PC-9 (cell line): ENCODE measurements at places on chromosomes 13 and 19. TPM values are rescaled to one million over a fixed set of nuclear protein-coding genes. Genes with fewer than 3 reads are reported as not detected.
A peak's percentile ranks its signal among the peaks of the same experiment; 100 is the strongest.

- peaks cover 34% of the 10 kb centered on the region for H3K27me3 ChIP-seq
- H3K27ac ChIP-seq, result no peak overlapping the region
- no peak overlapping the region for H3K4me3 ChIP-seq
- no peaks in the 10 kb centered on the region for H3K36me3 ChIP-seq
Measured at GRCh38 chr13:99425485-99426341, 75.6 kb upstream of the TM9SF2 start.

DNA sequence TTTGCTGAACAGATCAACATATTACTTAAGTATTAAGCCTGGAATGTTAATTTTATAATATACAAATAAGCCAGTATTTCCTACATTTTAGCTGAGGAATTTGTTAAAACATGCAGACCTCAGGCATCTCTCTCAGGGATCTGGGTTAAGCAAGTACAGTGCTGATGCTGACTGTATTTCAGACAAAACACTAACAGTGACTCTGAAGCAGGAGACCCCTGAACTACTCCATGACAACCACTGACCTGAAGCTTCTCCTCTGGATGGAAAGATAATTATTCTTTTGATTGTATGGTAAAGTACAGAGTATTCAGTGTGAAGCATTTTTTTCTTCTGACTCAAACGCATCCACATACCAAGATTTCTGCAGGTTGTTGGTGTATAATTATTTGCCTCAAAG, 680.8 kb downstream of the LIG4 start:
- H3K4me1 ChIP-seq, result peaks cover 11% of the 10 kb centered on the region
- H3K27me3 ChIP-seq, result no peaks in the 10 kb centered on the region
- H3K4me3 ChIP-seq, result no peak overlapping the region
- no peaks in the 10 kb centered on the region for H3K36me3 ChIP-seq
- H3K27ac ChIP-seq, result no peak overlapping the region

DNA sequence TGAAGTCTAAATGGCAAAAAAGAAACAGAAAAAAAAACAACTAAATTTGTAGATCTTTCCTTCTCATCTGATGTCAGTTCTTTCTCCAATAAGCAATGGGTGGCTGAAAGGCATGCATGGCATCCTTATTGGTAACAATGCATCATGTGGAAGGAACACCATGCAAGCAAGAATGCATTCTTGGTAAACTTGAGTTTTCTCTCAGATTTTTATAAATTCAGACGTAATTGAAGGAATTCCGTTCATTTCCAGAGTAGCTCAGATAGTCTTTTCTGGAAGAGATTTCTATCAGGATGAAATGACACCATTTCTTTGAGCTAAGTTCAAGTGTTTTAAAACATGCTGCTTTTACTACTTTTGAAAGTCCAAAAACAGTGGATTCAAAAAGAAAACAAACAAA, 373.0 kb downstream of the COG6 start:
- H3K27me3 ChIP-seq, result no peaks in the 10 kb centered on the region
- no peak overlapping the region for H3K4me3 ChIP-seq
- no peak for DNase-seq
- H3K27ac ChIP-seq, result no peak overlapping the region
- H3K36me3 ChIP-seq, result no peaks in the 10 kb centered on the region

- peaks cover 65% of the 10 kb centered on the region for H3K4me1 ChIP-seq
- H3K27ac ChIP-seq, result peak overlapping the region; percentile 95
- peak; percentile 66 for DNase-seq
- H3K36me3 ChIP-seq, result peaks cover 21% of the 10 kb centered on the region; the same call in 1 of the 2 replicates
- no peaks in the 10 kb centered on the region for H3K27me3 ChIP-seq
- peak overlapping the region; percentile 50 for H3K4me3 ChIP-seq
Measured at GRCh38 chr19:46924874-46925547, 64.2 kb downstream of the ARHGAP35 start.

DNA sequence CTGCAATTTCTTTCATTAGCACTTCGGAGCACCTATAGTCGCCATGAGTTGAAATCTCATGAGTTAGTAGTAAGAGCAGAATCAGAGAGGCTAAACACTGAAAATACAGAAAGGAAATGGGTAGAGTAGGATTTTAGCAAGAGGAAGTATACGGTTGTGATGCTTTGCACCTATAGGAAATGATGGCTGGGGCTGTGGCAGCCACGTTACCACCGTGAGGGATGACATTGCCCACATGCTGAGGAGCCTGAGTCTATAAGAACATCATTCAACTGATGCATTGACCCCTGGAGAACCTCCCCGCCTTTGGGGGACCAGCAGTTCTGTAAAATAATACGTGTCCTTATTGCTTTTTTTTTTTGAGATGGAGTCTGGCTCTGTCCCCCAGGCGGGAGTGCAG, 20.4 kb downstream of the FAM187B start:
- H3K27ac ChIP-seq, result 0 out of 2 replicates have a peak overlapping the region, but pooled peaks have one; percentile 58
- no peak for DNase-seq
- no peaks in the 10 kb centered on the region for H3K27me3 ChIP-seq

DNA sequence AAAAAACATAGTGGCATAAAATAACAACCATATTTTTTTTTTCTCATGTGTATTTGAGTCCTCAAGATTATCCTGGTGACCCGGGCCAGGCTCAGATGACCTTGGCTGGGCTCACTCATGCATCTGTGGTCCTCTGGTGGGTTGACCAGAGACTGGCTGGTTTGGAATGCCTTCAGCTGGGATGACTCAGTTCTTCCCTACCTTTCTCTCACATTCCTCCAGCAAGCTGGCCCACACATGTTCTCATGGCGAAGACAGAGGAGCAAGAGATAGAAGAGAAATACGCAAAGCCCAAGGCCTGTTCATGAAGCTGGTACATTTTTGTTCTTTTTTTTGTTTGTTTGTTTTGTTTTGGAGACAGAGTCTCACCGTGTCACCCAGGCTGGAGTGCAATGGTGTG, 14.3 kb upstream of the ZNF541 start:
- H3K27ac ChIP-seq, result no peak overlapping the region
- no peak for DNase-seq
- no peaks in the 10 kb centered on the region for H3K36me3 ChIP-seq
- H3K4me3 ChIP-seq, result no peak overlapping the region
- H3K4me1 ChIP-seq, result peaks cover 20% of the 10 kb centered on the region

GRCh38 chr13:98335721-98336120, 158.7 kb upstream of the RNF113B start:
- no peaks in the 10 kb centered on the region for H3K27me3 ChIP-seq
- H3K4me1 ChIP-seq, result no peaks in the 10 kb centered on the region
- no peak for DNase-seq
- no peaks in the 10 kb centered on the region for H3K36me3 ChIP-seq
- no peak overlapping the region for H3K27ac ChIP-seq

GRCh38 chr19:8569066-8569771, 8.0 kb downstream of the MYO1F start:
- DNase-seq, result peak; percentile 63
- no peaks in the 10 kb centered on the region for H3K27me3 ChIP-seq
- H3K36me3 ChIP-seq, result no peaks in the 10 kb centered on the region

DNA sequence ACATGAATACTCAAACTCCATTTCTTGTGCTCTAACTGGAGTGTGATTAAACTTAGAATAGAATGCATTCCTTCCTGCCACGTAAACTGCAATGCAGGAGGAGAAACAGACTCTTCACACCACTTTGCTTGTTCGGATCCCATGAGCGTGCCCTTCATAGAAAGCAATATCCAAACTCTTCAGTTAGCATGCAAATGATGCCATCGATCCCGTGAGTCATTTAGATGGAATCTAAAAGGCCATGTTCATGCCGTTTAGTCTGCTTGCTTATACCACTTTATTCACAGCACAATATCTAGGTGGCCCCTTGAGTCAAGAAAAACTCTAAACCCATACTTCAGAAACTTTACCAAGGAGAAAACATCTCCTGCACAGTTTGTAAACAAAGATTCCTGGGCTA, 225.8 kb downstream of the OXGR1 start:
- no peak overlapping the region for H3K27ac ChIP-seq
- H3K36me3 ChIP-seq, result no peaks in the 10 kb centered on the region
- H3K4me3 ChIP-seq, result no peak overlapping the region
- H3K4me1 ChIP-seq, result no peaks in the 10 kb centered on the region

- H3K4me3 ChIP-seq, result no peak overlapping the region
- no peaks in the 10 kb centered on the region for H3K4me1 ChIP-seq
- H3K27me3 ChIP-seq, result no peaks in the 10 kb centered on the region
- no peak overlapping the region for H3K27ac ChIP-seq
Measured at GRCh38 chr19:46596008-46596407, 5.1 kb upstream of the CALM3 start.

SLC17A7 gene
- total RNA-seq, result 0.68 and 0.70 TPM in 2 replicates
